Stimulated activated CD4-positive, alpha-beta T cell treated with anti-CD3 and anti-CD28 coated beads, Interleukin-1b, Interleukin-23, amount 100 ng/mL, for 1 hour (primary cell): ENCODE measurements at places on chromosomes 13 and 19.

GRCh38 chr19:35773020-35773806 is 2.2 kb upstream of the ARHGAP33 start:
- DNase-seq: no peak

DNA sequence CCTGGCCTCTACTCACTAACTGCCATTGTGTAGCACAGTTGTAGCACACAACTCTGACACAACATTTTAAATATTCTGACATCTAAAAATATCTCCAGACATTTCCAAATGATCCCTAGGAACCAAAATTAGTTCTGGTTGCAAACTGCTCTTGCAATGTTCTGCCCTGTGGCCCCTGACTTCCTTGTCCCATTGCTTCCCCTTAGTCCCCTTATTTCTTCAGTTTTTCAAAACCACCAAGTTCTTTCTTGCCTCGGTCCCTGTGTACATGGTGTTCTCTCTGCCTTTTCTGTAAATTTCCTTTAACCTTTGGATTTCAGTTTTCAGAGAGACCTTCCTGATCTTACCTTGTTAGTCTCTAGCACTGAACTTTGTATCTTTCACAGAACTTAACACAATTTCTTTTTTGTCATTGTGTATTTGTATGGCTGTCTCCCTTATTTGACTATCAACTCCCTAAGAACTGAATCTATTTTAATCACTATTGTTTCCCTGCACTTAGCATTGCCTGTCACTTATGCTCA is 87.6 kb upstream of the MLNR start:
- no peak for DNase-seq

- no peak for DNase-seq
These were observed 16.2 kb upstream of the PRODH2 start for GRCh38 chr19:35828692-35829301.

DNA sequence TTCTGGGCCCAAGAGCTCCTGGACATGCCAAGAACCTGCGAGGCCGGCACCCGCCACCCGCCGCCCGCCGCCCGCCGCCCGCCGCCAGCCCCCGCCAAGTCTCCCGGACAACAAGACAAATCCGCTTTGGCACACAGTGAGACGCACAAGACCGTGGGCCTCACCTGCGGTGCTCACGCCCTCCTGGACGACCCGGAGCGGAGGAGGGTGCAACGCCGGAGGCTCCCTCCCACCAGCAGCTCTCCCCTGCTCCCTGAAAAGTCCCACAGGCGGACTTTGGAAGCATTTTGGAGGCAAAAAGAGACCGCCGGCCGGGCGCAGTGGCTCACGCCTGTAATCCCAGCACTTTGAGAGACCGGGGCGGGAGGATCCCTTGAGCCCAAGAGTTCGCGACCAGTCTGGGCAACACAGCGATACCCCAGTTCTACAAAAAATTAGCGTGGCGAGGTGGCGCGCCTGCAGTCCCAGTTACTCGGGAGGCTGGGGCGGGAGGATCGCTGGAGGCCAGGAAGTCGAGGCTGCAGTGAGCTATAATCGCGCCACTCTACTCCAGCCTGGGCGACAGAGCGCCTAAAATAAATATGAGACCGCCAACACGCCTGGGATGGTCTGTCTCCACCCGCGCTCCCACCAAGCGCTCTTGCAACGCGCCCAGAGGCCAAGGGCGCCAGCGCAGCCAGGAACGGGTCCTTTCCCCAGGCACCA is 783 bp downstream of the RHPN2 start:
- no peak for DNase-seq

GRCh38 chr19:13208672-13209483 is 58.7 kb downstream of the IER2 start:
- DNase-seq: no peak

DNA sequence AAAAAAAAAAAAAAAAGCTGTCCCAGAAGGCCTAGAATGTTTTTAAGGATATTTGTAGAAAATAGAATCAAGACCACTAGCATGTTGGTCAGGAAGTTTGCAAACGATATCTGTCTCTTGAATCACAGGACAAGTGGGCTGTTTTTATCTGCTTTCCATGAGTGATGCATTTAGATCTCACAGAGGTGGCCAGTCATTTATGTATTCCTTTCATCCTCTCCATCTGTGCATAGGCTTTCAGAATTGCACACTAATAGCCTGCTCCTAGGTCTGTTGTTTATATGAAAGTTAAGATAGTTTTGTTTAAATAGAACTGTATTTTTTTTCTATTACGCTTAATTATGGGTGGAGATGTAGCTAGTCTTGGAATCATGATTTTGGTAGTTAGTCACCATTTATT is 289.5 kb downstream of the SHISA2 start:
- DNase-seq: no peak

DNA sequence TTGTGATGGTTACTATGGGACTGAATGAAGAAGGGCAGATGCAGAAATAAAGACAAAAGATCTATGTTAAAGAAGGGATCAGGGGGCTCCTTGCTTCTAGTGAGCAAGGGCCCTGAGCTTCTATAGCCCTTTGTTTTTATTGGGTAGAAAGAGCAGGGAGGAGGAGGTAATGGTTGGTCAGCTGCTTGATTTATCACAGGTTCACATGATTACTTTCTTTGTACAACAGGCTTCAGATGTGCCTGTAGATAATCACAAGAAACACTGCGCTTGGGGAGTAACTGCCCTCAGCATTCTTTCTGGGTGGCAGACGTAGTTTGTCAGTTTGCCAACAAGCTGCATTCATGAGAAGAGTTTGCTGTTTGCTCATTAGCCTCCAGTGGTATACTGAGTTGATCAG is 4.8 kb upstream of the ZNF439 start:
- DNase-seq: no peak

DNA sequence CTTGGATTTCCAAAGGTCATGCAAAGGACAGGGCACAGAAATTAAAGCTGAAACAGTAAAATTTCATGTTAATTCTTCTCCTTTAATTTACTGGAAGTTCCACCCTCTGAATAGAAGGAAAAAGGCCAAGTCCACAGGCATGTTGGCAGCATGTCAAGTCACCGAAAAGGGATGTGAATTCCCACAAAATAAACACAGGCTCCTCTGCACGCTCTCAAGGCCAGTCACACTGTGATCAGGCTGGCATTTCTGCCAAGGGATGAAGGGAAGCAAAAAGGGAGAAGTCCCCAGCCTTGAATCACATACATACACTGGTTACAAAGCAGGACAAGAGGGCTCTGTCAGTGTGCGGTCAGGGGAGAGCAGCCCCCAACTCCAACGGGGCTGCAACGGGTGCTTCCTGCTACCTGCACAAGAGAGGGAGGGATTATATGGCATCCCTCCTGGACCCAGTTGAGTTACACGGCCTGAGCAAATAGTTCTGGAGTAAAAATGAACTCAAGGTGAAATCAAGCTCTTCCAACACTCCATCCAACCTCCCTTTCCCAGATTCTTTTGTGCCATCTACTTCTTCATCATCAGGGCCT is 6.9 kb downstream of the DCLK1 start:
- no peak for DNase-seq

DNA sequence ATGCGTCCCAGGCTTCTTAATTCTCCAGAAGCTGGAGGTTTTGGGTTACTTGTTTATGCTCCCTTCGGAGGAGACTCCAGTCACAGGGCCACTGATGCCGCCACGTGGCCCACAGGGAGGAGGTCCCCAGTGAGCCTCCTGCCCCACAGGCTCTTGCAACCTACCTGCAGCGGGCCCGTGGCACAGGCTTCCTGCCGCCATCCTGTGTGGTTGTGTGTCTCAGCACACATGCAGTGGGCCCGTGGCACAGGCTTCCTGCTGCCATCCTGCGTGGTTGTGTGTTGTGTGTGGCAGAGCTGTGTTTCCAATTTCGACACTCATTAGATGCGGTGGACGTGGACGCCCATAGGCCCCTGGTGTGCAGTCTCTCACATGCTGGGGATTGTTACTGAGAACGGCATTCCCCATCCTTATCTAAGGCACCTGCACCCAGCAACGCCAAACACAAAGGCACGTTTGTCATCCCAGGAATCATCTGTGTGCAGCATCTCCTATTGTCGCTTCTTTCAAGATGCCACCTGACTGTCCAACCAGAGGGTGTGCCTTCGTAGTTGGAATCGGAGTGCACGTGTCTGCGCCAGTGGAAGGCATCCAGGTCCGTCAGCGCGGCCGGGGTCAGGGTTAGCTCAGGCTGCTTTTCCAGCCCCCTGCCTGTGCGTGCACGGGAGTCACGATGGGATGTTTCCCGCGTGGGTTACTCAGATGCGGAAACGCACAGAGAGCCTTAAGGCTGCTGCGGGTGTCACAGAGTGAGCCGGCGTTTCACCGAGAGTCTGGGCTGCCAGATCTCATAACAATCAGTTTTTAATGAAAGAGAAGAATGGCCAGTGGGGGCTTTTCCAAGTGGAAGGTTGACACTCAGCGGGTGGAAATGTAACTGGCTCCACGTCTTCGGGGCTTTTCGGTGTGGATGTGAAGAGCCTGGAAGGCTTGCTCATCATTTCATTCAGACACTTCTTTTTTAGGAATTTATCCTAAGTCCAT is 119.8 kb downstream of the ATP11A start:
- no peak for DNase-seq

DNA sequence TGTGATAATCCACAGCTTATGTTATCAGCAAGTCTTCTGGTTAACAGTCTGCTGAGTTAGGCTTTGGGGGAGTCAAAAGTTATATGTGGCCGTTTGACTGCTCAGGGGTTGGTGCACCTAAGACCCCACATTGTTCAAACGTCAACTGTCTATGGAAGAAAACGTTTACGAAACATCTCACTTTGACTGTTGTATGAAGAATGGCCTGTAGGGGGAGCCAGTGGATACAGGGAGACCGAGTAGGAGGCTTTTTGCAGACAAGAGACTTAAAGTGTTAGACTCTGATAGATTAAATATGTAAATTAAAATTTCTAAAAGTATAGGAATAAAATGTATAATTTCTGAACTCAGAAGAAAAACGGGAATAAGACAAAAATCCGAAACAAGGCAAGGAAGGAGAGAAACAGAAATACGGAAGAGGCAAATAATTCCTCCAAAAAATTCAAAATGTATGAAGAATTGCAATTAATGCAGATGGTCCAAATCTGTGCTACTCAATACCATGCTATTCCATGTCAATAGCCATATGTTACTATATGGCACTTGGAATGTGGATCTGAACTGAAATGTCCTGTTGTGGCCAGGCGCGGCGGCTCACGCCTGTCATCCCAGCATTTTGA is 37.8 kb downstream of the TNFSF14 start:
- DNase-seq: peak; percentile 66

- no peak for DNase-seq
These were observed 258.9 kb upstream of the PCDH9 start for GRCh38 chr13:67489016-67489415.

- DNase-seq: no peak
These were observed 1.2 kb downstream of the EPS15L1 start for GRCh38 chr19:16470541-16470910.

DNA sequence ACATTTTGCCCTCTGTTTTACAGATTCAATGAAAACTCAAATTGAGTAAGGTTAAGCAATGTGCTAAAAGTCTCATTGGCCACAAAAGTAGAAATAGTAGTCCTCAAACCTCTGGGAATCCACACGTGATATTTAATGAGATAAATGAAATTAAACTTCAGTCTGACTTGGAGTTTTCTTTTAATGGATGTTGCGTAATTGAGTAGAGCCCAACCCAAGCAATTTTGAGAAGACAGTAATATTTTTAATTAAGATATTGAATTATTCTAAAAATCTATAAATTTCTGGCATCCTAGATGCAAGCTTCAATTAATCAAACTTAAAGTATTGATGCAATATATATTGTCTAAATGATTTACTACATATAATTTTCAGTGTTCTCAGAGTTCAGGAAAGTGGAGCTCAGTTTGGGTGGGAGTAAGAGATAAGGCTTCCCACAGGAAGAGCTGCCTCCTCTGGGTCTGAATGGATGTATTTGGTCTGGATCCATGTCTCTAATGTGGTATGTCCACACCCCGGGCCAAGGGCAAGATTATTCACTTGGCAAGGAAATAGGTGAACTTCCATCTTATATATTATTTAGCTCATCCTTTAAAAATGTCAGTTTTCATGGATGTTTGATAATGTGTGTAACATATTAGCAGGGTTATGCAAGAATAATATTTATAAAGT is 6.9 kb downstream of the MBNL2 start:
- no peak for DNase-seq
